Prostate gland (tissue), 2 donors: ENCODE measurements at places on chromosomes 12 and 14. TPM values are rescaled to one million over a fixed set of nuclear protein-coding genes. Genes with fewer than 3 reads are reported as not detected.

DNA sequence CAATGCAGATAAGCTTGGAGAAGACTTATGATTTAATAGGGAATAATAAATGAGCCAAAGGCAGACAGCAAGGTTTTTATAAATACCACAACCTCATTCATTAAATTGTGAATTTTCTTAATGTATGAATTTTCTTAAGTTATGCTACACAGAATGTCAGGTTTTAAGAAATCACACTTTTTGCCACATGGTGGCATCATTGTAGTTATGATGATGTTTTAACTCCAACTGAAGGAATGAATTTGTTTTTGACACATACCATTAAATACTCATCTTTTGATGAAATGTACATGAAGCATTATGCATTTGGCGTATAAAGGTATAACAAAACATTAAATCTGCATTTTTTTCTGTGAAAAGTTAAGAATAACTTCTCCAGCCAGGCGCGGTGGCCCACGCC lies 524.1 kb upstream of the FBXO33 start:
- DNase-seq, result no peak

- DNase-seq, result no peak
Measured at GRCh38 chr12:56130876-56131275, 2.8 kb downstream of the ESYT1 start.

IFNG-AS1 gene
- total RNA-seq, result not detected

- DNase-seq, result no peak
Measured at GRCh38 chr12:108179305-108179704, 50.2 kb downstream of the WSCD2 start.

- DNase-seq, result no peak
Measured at GRCh38 chr14:58587271-58587670, 50.5 kb upstream of the DACT1 start.

GRCh38 chr14:22607291-22607690 lies 9.2 kb downstream of the ABHD4 start:
- DNase-seq, result no peak

CLEC2A gene
- not detected for total RNA-seq

DNA sequence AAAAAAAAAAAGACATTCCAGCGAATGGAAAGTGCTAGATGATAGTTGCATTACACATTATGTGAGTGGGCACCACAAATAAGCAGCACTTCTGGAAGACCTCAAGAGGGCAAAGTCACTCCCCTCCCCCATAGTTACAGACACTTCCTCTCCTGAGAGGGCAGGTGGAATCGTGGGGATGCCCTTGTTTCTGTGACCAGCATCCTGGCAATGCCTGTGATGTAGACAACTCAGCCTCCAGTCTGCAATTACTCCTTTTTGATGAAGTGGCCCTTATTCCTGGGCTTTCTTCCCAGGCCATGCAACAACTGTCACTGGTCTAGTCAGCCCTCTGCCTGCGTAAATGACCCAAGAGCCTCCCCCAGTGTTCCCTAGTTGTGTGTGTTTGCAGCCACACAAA lies 104.8 kb downstream of the VRK1 start:
- no peak for DNase-seq

DNA sequence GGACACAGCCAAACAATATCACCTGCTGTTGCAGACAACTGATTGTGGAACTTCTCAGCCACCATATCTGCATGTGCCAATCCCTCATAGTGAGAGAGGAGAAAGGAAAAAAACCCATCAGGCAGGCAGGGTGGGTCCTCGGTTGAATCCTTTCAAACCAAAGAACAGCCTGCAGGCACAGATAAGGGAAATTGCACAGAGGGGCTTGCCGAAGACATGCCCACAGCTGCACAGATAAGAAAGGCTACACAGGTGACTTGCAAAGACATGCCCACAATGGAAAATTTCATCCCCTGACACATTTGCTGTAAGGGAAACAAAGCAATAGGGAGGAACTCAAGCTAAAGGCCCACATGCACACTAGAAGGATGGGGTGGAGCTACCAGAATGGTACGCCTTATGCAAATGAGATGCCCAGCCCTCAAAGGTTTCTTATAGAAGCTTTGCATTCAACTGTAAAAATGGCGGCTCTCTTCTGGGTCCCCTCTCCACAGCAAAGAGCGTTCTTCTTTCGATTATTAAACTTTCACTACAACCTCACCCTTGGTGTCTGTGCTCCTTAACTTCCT lies 170.0 kb upstream of the TMPO start:
- no peak for DNase-seq
